ENCODE measurements at places on chromosomes 16 and 17.
A peak's percentile ranks its signal among the peaks of the same experiment; 100 is the strongest.

DNA sequence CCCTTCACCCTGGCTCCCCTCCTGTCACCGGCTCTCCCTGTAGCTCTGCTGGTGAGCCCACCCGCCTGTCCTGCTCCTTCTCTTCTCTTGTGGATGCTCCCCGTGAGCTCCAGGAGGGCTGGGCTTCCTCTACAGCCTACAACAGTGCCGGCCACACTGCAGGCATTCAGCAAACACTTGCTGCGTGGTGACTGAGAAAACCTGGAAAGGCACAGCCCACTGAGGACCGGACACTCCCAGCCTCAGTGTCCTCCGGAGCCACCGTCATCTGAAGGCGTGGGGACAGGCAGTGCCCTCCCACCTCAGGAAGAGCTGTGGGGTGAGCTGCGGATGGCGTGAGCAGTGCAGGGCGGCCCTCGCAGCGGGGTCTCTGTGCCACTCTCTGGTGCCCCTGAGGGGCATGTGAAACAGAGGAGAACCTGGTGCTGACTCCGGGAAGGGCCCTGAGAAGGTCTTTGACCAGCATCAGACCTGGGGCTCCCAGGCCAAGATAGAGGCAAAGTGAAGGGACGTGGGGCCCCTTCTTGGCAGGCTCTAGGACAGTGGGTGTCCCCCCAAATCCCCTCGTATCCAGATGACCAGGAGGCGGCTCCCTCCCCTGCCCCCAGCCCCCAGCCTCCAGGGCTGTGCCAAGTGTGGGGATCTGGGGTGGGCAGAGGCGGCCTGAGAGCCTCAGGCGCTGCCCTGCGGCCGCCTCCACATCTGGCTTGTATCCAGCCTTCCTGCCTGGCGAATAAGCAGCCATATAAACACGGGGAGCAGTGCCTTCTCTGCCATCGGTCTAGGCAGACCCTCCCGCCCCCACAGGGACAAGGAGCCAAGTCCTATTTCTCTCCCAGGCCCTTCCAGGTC, 44.0 kb upstream of the PABPN1L start:
- DNase-seq = no peak

DNA sequence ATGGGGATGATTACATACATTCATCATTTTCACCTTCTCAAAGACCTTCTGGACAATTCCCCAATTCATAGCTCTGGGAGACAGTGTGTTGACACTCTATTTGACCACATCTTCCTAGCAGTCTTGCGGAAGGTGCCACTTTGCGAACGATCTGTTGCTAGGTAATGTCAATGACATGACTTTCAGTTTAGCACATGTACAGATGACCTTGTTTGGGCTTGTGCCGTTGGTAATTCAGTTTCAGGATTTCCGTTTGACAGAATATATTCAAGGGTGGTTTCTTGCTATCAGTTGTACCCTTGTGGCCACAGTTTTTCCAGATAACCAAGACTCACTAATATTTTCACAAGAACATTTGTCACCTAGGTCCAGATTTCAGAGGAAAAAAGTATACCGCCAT, 478.2 kb downstream of the WWOX start:
- no peak for DNase-seq

- DNase-seq = no peak
Observed at GRCh38 chr17:44087319-44087718, 16.8 kb downstream of the G6PC3 start.

DNA sequence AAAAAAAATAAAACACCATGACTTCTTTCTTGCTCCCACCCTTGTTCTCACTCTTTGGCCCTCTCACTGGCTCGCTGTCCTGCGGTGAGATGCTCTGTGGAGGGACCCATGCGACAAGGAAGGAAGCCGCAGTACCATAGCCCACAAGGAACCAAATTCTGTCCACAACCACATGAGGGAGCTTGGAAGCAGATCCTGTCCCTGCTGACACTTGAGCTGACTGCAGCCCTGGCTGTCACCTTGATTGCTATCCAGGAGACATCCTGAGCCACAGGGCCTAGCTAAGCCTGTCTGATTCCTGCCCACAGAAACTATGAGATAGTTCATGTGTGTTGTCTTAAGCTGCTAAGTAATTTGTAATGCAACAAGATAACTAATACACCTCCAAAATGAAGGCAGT, 4.8 kb upstream of the MT2A start:
- peak; percentile 41 for DNase-seq

DNA sequence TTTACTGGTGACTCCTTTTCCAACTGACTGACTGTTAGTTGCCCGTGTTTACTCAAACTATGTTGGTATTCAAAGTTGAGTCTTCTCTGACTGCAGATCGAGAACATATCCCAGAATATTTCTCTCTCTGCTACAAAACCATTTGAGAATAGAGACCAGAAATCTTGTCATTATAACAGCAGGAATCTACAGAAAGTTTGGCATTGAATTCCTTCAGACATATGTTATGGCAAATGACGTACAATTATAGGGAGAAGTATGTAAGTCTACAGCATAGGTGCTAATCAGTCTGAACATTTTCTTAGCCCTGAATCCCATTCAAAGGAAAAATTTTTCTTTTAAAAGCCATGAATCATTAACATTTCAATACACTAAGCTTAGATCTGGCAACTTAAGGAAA, 239.8 kb upstream of the SOX9 start:
- no peak for DNase-seq

DNA sequence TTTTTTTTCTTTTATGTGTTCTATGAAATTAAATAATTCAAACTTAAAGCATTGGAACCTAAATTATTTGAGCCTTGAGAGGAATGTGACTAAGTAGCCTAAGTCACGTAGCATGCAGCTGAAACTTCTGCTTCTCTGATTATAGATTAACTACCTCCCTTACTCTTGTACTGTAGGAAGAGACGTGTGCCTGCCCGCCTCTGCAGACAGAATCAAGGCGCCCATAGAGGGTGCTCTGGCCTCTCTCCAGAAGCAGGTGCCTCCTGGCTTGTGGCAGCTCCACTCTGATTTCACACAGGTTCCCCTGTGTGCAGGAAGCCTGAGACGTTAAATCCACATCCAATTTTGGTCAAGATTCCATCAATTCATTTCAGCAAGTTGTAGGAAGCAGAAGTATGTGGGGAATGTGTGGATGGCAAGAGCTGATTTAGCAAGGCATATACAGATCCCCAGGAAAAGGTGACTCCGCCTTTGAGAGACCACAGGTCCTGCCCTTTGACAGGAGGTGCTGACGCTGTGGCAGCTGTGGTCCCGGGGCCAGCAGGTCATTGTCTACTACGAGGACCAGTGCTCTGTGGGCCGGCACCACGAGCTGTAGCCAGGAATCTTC, 1418.8 kb downstream of the CDH11 start:
- no peak for DNase-seq

DNA sequence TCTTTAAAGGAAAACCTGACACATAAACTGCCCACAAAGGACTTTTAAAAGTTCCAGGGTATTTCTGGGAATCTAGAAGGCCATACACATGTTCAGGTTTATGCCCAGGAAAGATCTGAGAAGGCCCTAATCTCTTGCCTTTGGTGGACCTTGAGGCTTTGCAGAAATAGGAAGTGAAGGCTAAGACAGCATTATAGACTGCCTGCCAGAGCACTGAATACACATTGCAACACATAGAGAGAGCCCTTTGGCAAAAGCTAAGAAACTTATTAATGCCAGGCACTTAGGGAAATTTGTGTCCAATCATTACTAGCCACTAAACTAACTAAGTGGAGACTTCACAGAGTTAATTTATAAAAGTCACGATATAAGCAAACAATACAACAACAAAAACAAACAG, 70.4 kb downstream of the MMD start:
- no peak for DNase-seq

DNA sequence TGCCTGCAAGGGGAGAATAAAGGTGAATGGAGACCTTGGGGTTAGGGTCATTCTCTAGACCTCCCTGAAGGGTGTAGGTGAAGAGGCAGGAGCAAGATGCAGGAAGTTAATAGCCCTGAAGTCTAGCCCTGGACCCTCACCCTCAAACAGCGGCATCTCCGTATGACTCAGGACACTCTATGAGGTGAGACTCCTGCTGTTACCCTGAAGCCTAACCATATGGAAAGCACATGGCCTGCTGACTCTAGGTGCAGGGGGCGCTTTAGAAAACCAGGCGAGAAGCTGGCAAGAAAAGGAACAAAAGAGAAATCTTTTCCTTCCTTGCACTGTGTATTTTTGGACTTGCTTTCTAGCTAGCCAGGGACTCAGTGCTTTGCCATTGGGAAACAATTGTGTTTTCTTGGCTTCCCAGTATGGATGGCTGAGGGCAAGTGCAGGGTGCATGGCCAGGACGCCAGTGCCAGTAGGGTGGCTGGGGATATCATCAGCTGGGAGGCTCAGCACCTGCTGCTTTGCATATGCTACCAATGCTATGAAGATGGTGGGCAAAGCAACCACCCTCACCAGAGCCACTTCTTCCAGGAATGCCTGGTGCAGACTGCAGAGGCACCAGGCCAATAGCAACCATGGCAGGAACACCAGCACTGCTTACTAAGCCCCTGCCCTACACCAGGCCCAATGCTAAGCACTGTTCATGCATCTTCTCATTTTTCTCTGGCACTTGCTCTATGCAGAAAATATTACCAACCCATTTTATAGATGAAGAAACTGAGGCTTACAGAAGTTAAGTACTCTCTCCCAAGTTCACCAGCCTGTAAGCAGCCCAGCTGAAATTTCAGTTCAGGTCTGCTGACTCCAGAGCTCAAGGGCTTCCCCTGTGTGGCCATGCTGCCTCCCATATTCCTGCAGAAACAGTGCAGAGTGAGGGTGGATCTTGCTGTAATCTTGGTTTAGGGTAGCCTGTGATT, 425.1 kb downstream of the SLC39A11 start:
- DNase-seq = no peak

GRCh38 chr17:67477687-67478086, 100.6 kb downstream of the PITPNC1 start:
- DNase-seq = no peak

- no peak for DNase-seq
Observed at GRCh38 chr16:87603684-87604633, 1.7 kb downstream of the JPH3 start.

DNA sequence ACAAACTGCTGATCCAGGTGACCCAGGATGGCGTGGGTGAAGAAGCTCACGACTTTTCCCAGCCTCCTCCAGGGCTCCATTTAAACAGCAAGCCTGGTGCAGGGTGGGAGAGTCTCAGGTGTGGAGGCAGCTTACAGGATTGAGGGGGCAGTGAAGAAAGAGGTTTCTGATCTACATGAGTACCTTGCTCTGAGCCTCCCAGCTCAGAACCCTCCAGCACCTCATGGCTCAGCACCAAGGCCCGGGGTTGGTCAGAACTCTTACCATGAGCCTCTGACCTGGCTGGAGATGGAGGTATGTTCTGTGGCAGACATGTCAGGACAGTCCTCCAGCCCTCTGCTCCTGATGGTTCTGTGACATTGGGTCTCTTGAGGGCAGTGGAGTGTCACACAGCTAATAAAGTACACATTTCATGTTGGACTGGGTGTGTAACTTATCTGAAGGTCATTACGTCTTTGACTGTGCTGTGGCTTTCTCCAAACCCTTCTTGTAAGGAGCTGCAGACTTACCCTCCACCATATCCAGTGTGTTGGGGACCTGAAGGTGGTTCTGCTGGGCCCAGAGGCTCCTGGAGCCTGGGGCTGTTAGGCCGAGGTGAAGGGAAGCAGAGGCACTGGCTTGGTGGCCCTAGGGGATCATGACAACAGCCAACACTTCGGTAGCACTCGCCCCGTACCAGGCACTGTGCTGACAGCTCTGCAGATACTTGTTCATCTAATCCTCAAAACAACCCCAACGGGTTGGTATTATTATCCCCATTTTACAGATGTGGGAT, 3.8 kb upstream of the DCAF7 start:
- DNase-seq = no peak

- no peak for DNase-seq
Observed at GRCh38 chr16:55470533-55471371, 8.2 kb upstream of the MMP2 start.

DNA sequence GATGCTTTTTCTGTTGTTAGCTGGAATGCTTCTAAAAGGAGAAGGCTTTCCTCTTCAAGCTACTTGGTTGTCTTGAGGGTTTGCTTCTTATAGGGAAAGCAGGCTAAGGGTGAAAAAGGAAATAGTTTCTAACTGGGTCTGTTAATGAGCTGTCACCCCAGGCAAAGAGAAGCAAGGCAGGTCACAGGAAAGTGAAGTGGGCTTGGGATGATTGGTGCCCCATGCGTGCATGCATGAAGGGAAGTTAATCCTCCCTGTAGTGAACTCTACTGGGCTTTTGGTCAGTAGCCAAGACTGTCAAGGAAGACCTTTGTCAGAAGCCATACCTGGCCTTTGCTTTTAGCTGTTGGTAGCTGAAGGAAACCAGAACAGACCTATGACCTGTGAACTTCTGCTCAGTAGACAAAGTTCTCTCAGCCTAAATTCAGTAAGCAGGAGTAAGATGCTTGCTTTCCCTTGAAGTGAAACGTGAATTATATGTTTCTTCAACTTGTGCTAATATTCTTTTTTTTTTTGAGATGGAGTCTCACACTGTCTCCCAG, 16.5 kb downstream of the TENT4B start:
- DNase-seq = no peak

Data from hippocampal formation (tissue), 2 donors.